ENCODE measurements at places on chromosomes 5 and 9. TPM values are rescaled to one million over a fixed set of nuclear protein-coding genes. Genes with fewer than 3 reads are reported as not detected.

GRCh38 chr5:92916036-92916435 lies 665.0 kb downstream of the NR2F1-AS1 start:
- no peak overlapping the region for H3K4me3 ChIP-seq
- no peak overlapping the region for H3K27ac ChIP-seq
- no peaks in the 10 kb centered on the region for H3K36me3 ChIP-seq
- no peak for DNase-seq
- H3K4me1 ChIP-seq: no peaks in the 10 kb centered on the region

DNA sequence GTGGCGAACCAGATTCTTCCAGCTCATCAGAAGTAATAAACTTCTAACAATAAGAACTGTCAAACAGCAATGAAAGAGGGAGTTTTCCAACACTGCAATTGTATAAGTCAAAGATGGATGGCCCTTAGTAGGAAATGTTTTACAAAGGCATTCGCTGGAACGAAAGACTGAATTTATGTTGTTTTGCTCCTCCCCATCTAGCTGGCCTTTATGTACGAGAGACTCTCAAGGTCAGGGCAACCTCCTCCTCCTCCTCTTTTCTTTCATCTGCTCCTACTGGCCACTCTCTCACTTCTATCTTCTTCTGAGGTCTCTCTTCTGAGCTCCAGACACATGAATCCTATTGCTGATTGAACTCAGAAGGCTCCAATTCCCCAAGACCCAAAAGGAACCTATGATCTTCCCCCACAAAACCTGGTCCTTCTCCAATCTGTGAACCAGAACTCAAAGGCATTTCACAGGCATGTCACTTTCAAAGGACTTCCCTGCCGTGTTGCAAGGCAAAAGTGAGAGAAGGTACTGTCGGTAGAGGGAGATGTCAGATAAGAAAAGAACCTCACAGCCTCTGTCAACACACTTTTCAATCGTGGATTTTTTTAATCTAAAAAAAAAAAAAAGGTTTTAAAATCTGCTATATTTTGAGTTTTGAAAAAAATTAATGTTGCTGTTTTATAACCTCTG lies 28.5 kb upstream of the PUM3 start:
- H3K4me3 ChIP-seq: no peak overlapping the region
- peaks cover 79% of the 10 kb centered on the region for H3K27me3 ChIP-seq
- DNase-seq: peak; percentile 23
- H3K27ac ChIP-seq: no peak overlapping the region

GRCh38 chr5:66987540-66987939 lies 209.1 kb downstream of the CD180 start:
- no peak overlapping the region for H3K27ac ChIP-seq
- peaks cover 56% of the 10 kb centered on the region for H3K27me3 ChIP-seq
- H3K4me3 ChIP-seq: no peak overlapping the region
- DNase-seq: no peak
- H3K36me3 ChIP-seq: no peaks in the 10 kb centered on the region

Gene MSH3
- total RNA-seq: 4.9 TPM

DNA sequence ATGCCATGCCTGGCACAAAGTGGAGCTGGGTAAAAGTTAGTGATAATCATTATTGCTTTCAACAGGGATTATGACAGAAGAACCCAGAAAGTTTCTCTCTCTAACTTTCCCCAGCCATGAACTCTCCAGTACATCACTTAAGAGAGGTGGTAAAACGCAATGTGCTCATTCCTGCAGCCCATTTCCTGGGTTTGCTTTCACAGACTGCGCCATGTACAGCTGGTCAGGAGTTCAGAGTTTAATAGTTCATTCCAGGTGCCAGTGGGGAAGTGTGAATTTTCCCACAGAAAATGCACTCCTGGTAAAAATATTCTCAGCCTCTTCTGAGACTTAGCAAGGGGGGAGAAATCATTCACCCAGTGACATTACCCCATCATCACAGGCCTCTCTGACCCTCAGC lies 35.5 kb downstream of the ADAM19 start:
- no peaks in the 10 kb centered on the region for H3K27me3 ChIP-seq
- H3K4me3 ChIP-seq: no peak overlapping the region

DNA sequence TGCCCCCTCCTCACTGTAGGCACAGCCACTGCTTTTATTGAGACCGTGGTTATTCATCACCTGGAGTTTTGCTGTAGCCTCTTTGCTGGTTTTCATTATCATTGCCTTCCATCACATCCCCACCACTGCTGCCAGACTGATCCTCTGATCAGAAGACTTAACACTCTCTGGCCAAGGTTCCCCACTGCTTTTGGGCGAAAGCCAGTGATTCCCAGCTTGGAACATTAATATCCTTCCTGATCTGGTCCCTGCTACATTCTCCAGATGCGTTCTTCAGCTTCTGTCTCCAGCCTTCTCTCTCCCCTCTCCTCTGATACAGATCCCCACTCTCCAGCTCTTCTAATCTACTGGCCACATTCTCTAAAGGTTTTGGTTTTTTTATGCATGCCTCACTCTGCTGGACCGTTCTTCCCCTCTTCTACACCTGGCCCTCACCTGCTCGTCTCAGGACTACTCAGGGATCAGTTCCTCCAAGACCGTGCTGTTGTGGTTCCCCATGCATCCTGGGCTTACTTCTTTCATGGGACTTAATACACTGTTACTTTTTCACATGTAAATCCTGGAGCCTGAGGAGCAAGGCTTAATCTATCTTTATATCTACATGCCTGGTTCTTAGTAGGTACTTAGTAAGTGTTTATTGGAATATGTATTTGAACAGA lies 115.0 kb downstream of the PRKACG start:
- H3K36me3 ChIP-seq: no peaks in the 10 kb centered on the region
- H3K4me1 ChIP-seq: no peaks in the 10 kb centered on the region
- no peak overlapping the region for H3K4me3 ChIP-seq
- peaks cover 62% of the 10 kb centered on the region for H3K27me3 ChIP-seq

Gene ZNG1F
- total RNA-seq: 17.1 TPM

GRCh38 chr9:69411931-69412740 lies 87.1 kb downstream of the ENTREP1 start:
- DNase-seq: no peak
- H3K27ac ChIP-seq: no peak overlapping the region
- peaks cover 3% of the 10 kb centered on the region for H3K4me1 ChIP-seq
- H3K4me3 ChIP-seq: no peak overlapping the region
- H3K27me3 ChIP-seq: no peaks in the 10 kb centered on the region

Gene LHX3
- not detected for total RNA-seq

Gene TTC23L
- 1.0 TPM for total RNA-seq

GRCh38 chr9:133347985-133348717 lies at the start of the genes MED22 and RPL7A:
TSS of gene MED22 (minus strand) at chr9:133348131. CDS start at chr9:133346662, 1,469 bp downstream.
TSS of gene RPL7A (plus strand) at chr9:133348218. CDS start at chr9:133348244, 26 bp downstream.
- H3K4me1 ChIP-seq: peaks cover 22% of the 10 kb centered on the region
- H3K27ac ChIP-seq: peak within 1 kb of the TSS; percentile 96
- H3K4me3 ChIP-seq: peak within 1 kb of the TSS; percentile 89
- H3K36me3 ChIP-seq: peaks cover 47% of the 10 kb centered on the region
- DNase-seq: peak; percentile 93
- H3K27me3 ChIP-seq: no peaks in the 10 kb centered on the region

GRCh38 chr5:117888688-117889087 lies 1099.7 kb downstream of the DTWD2 start:
- no peaks in the 10 kb centered on the region for H3K27me3 ChIP-seq
- no peaks in the 10 kb centered on the region for H3K4me1 ChIP-seq
- no peaks in the 10 kb centered on the region for H3K36me3 ChIP-seq
- no peak overlapping the region for H3K27ac ChIP-seq

Gene TRIM36
- total RNA-seq: 12.6 TPM

GRCh38 chr9:129595903-129596540 lies 24.9 kb downstream of the C9orf50 start:
- no peaks in the 10 kb centered on the region for H3K27me3 ChIP-seq
- H3K27ac ChIP-seq: peak overlapping the region; percentile 98
- H3K4me3 ChIP-seq: peak overlapping the region; percentile 67
- no peak for DNase-seq

Gene IRX2
- total RNA-seq: not detected

DNA sequence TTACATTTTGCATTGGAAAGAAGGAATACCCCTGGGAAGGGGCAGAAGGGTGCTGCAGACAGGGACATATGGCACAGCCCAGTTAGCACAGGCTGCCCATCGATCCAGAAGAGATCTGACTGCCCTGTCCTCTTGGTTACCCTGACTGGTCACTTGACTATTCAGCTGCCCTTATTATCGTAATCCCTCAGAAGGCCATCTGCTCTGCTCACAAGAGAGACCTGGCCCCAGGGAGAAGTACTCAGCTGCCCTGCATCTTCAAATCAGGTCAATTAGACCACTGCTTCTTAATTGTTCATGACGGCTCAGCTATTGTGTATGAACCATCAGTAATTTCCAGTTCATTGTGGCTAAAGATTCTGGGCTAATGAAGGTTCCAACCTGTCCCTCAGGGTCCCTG lies 345.0 kb downstream of the TLE1 start:
- H3K36me3 ChIP-seq: no peaks in the 10 kb centered on the region
- H3K27me3 ChIP-seq: no peaks in the 10 kb centered on the region
- H3K4me1 ChIP-seq: no peaks in the 10 kb centered on the region
- no peak overlapping the region for H3K27ac ChIP-seq

Gene CER1
- not detected for total RNA-seq

Gene RABL6
- total RNA-seq: 98.6 TPM

Gene BARHL1
- total RNA-seq: not detected

DNA sequence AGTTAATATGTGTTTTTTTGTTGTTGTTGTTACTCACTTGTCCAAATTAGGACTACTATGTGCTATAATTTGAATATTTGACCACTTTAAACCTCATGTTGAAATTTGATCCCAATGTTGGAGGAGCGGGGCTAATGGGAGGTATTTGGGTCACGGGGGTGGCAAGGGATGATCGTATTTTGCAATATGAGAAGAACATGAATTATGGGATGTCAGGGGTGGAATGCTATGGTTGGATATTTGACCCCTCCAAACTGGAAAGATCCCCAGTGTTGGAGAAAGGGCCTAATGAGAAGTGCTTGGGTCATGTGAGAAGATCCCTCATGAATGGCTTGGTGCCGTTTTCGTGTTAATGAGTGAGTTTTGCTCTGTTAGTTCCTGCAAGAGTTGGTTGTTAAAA lies 119.8 kb downstream of the NUDT12 start:
- no peaks in the 10 kb centered on the region for H3K4me1 ChIP-seq
- no peaks in the 10 kb centered on the region for H3K36me3 ChIP-seq
- H3K4me3 ChIP-seq: no peak overlapping the region
- no peak for DNase-seq
- H3K27me3 ChIP-seq: no peaks in the 10 kb centered on the region

DNA sequence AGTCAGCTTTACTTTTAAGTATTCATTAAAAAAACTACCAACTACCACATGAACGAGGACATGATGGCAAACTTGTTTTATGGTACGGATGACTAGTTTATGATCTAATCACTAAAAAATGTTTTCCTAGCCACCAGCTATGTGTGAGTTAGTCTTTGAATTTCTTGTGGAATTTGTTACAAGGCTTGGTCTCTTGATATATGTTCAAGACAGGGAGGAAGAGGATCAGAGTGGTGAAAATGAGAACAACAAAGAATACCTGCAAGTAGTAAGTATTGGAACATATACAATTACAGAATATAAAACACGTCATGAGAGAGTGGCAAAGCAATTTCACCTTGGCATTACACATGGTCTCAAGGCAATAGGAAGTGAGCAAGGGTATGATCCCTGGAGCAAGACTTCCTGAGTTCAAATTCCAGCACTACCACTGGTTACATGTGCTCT lies 548.6 kb upstream of the TLE4 start:
- H3K36me3 ChIP-seq: no peaks in the 10 kb centered on the region
- H3K27ac ChIP-seq: peak overlapping the region; percentile 53
- peak; percentile 44 for DNase-seq
- no peaks in the 10 kb centered on the region for H3K27me3 ChIP-seq
- 0 out of 2 replicates have a peak overlapping the region, but pooled peaks have one; percentile 3 for H3K4me3 ChIP-seq

Gene DBH
- total RNA-seq: not detected

Gene IL3
- total RNA-seq: not detected

Gene GABRB2
- not detected for total RNA-seq

DNA sequence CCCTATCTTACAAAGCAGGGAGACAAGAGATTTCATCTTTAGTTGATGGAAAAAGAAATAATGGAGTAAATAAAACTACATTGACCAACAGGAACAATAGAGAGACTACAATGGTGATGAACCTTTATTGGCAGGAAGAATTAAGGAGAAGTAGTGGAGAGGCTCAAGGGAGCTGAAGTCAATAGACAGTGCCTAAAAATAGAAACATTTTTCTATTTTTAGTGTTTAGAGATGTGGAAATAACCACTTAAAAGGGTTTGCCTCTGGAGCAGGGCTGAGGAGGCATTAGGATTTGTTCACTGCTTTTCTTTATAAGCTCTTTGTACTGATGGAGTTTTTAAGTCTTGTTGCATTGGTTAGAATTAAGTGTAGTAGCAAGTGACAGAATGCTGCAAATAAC lies 98.4 kb upstream of the ERCC6L2 start:
- no peaks in the 10 kb centered on the region for H3K36me3 ChIP-seq
- H3K27ac ChIP-seq: no peak overlapping the region
- DNase-seq: no peak
- no peaks in the 10 kb centered on the region for H3K4me1 ChIP-seq
- no peaks in the 10 kb centered on the region for H3K27me3 ChIP-seq

- no peak overlapping the region for H3K4me3 ChIP-seq
- H3K4me1 ChIP-seq: no peaks in the 10 kb centered on the region
- no peaks in the 10 kb centered on the region for H3K27me3 ChIP-seq
- DNase-seq: no peak
- no peaks in the 10 kb centered on the region for H3K36me3 ChIP-seq
- no peak overlapping the region for H3K27ac ChIP-seq
Observed at GRCh38 chr9:91746904-91747303, 203.1 kb downstream of the ROR2 start.

Gene NREP
- total RNA-seq: 6.0 TPM

- H3K4me1 ChIP-seq: no peaks in the 10 kb centered on the region
- H3K27me3 ChIP-seq: no peaks in the 10 kb centered on the region
- no peak for DNase-seq
- H3K36me3 ChIP-seq: no peaks in the 10 kb centered on the region
Observed at GRCh38 chr9:113973226-113973625, 97.1 kb downstream of the ZNF618 start.
